ENCODE measurements at places on chromosomes 3 and 15. TPM values are rescaled to one million over a fixed set of nuclear protein-coding genes. Genes with fewer than 3 reads are reported as not detected.

Gene IL17RE
- total RNA-seq, result 0.59 TPM

Gene OXTR
- total RNA-seq, result 596 TPM

Gene GALNT15
- total RNA-seq, result 5.0 TPM

Gene KCNAB1
- not detected for total RNA-seq

GRCh38 chr3:101123081-101123480 is 129.9 kb upstream of the ABI3BP start:
- no peak overlapping the region for H3K4me3 ChIP-seq
- H3K36me3 ChIP-seq, result no peaks in the 10 kb centered on the region
- H3K27me3 ChIP-seq, result no peaks in the 10 kb centered on the region
- H3K27ac ChIP-seq, result no peak overlapping the region
- no peak for DNase-seq
- peaks cover 33% of the 10 kb centered on the region for H3K4me1 ChIP-seq

DNA sequence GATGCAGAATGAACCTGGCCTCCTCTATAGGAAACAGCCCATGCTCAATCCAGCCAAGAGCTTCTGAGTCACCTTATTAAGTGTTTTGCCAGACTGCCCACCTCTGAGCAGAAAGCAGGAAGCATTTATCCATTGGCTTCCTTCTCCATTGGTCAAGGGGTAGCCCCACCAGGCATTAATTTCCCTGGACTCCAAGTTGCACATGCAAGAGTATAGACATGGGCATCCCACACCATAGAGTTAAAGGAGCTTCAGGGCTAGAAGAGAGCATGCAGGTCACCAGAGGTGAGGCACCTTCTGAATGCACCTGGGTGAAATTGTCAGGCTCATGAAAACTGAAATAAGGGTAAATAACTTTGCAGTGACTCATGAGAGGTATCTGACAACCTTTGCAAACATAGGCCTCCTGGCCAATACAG is 230.8 kb upstream of the STAC start:
- H3K27ac ChIP-seq, result no peak overlapping the region
- DNase-seq, result no peak
- no peak overlapping the region for H3K4me3 ChIP-seq
- no peaks in the 10 kb centered on the region for H3K4me1 ChIP-seq

Gene GRK7
- not detected for total RNA-seq
